ENCODE measurements at places on chromosomes 5 and 9. TPM values are rescaled to one million over a fixed set of nuclear protein-coding genes. Genes with fewer than 3 reads are reported as not detected.

The FAM169A gene
- total RNA-seq = 5.9 TPM

The LMX1B gene
- total RNA-seq = 1.5 TPM

The IL7R gene
- total RNA-seq = 5.7 TPM

The NR5A1 gene
- total RNA-seq = not detected

The LEAP2 gene
- 3.1 TPM for total RNA-seq

The PRKACG gene
- not detected for total RNA-seq

The STPG3 gene
- total RNA-seq = not detected
